NCI-H510A (cell line): ENCODE measurements at places on chromosomes 12 and 14.

DNA sequence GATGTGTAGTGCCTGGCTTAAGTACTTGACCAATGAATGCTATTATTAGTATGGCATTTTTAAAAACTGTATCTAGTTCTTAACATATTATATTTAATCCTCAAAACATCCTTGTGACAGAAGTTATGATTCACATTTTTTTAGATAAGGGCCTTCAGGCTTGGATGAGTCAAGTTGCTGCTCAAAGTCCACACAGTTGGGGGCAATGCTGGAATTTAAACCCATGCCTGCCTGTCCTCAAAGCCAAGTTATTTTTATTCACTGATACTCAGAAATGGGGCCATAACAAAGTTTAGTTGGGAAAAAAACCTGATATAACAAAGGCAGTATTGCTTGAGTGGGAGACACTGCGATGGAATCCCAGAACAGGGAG lies 50.6 kb downstream of the RFX4 start:
- DNase-seq: no peak

DNA sequence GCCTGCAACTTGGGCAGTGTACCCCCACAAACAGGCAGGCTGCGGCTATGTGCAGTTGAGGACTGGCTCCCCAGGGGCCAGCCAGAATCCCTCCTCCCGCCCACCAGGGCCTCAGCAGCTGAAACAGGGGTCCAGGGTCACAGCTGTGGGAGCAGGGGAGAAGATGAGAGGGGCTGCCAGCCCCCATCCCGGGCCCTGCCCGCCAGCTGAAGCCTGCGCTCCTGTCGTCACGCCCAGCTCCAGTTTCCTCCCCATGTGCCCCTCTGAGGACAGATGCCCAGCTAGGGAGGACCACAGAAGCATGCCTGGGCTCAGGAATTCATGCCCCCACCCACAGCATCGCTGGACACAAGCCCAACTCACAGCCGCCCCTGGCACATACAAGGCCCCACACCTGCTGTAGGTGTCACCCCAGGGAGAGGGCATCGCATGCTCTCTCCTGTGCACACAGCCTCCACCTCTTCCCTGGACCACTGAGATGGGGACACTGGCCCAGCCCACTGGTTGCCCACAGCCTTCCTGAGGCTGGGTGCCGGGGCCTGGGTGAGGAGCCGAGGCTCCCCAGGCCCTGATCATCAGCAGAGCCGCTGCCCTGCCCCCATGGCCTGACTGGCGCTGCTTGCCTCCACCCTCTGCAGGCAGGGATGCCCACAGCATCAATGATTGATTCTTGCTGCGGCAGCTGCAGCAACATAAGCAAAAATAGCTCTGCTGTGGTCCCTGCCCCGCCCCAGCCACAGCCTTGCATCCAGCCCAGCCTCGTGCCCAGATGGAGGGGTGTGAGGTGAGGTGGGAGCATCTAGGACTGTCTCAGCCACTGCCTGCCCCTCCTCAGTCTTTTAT lies 3.7 kb upstream of the CLBA1 start:
- no peak for DNase-seq

GRCh38 chr12:7907009-7907408 lies 29.0 kb downstream of the SLC2A3 start:
- no peak for DNase-seq

- DNase-seq: no peak
Measured at GRCh38 chr14:72801381-72801812, 92.5 kb downstream of the DPF3 start.

DNA sequence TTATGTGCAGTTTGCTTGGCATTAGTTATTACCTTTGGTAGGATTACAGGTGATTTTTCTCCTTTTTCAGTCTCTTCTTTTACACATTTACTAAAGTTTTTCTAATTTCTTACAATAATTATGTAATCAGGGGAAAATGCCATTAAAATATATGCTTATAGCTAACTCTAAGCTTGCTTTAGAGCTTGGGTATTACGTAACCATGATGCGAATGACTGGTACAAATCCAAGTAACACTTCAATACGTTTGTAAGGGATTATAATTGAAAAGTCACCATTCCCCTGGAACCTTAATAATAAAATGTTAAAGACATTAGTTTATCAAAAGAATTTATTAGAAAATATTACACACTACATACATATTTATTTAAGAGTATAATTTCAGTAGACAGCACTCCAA lies 71.6 kb downstream of the SCAF11 start:
- DNase-seq: no peak
